ENCODE measurements at places on chromosomes 7 and 10.

DNA sequence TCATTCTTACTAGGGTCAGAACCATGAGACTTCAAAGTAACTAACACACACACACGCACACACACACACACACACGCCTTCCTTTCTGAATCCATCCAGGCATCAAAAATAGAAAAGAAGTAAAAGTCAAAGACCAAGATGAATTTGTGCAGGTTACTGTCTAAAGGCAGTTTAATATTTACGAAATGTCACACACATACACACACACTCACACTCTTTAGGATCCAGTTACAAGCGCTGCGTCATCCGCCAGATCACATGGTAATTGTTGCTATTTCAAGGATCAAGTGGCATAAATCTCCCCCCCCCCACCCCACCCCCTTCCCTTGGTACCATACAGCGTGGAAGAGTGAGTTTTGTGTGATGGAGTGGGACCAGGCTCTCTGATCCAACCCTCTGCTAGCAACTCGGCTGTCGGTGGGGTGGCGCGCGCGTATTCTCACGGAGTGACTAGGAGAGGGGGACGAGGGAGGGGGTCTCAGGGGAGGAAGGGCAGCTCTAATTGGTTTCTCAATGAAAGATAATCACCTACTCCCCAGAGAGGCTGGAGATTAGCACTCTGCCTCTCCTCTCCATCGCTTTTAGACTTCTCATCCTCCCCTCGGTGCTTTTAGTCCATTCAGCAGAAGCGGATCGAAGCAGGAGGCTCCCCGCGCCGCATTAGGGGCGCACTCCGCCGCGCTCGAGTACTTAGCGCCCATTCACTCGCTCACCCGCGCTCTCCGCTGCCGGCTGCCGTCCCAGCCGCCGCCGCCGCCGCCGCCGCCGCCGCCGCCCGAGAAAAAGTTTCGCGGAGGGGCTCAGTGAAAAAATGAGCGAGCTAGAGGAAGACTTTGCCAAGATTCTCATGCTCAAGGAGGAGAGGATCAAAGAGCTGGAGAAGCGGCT lies 83.5 kb upstream of the PRKG1 start:
- no peak for DNase-seq

GRCh38 chr10:44260286-44260928 lies 124.5 kb downstream of the CXCL12 start:
- no peak for DNase-seq

DNA sequence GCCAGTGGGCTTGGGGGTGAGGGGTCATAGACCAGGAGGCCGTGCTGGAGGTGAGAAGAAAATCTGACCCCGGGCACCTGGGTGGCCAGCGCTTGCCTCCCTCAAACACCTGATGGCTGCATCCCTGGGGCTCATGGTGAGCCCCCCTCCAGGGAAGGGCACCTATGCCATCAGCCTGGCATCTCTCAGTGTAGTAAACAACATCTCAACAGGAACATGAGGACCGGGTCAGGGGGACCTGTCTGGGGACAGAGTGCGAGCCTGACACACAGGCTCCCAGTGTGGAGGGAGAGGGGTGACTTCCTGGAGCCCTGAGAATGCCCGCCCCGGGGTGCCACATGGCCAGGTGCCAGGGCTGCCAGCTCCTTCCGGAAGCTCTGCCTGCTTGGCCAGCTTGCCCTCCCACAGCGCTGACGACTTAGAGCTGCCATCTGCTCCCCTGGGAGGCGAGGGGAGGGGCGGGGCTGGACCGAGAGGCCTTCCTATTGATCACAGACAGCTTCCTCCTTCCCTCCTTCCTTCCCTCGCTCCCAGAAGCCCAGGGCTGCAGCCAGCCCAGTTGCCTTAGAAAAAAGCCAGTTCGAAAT lies 12.3 kb downstream of the STX1A start:
- DNase-seq: no peak

DNA sequence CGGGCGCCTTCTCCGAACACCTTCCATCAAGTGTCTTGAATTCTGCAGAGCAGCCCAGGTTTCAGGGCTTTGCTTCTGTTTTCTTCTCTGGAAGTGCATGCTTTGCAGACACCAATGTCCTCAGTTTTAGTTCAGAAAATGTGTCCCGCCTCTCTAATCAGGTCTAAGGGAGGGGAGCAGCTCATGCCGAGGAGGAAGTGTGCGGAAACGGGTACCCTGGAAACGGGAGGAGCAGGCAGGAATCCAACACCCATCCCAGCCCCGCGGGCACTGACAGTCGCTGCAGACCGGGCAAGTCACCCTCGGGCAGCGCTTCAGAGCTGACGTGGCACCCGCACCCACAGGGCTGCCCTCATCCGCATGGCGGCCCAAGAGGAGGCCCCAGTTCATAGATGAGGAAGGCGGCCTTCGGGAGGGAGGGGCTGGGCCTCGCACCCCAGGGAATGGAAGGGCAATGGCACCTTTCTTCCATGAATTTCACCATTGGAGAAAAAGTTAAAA lies 338.7 kb downstream of the DNAJB6 start:
- no peak for DNase-seq

DNA sequence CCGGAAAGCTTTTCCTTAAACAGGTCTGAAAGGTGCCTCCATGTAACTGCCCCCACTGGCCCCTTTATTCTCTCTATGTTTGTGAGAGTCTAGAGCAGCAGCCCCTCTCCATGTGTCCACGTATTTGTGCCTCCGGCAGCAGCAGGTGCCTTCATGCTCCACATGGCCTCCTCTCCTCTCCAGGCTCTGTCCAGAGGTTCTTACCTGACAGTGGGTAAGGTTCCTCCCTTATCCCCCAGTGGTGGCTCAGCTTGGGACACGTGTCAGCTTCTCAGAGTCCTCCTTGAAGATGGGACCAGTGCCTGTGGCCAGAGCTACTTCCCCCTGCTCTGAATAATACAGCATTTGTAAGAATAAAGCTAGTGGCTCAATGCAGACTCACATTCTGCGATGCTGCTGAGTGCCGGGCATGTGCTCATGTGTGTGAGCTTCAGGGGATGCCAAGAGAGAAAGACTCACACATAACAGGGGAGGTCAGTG lies 7.9 kb downstream of the CALML3 start:
- no peak for DNase-seq

DNA sequence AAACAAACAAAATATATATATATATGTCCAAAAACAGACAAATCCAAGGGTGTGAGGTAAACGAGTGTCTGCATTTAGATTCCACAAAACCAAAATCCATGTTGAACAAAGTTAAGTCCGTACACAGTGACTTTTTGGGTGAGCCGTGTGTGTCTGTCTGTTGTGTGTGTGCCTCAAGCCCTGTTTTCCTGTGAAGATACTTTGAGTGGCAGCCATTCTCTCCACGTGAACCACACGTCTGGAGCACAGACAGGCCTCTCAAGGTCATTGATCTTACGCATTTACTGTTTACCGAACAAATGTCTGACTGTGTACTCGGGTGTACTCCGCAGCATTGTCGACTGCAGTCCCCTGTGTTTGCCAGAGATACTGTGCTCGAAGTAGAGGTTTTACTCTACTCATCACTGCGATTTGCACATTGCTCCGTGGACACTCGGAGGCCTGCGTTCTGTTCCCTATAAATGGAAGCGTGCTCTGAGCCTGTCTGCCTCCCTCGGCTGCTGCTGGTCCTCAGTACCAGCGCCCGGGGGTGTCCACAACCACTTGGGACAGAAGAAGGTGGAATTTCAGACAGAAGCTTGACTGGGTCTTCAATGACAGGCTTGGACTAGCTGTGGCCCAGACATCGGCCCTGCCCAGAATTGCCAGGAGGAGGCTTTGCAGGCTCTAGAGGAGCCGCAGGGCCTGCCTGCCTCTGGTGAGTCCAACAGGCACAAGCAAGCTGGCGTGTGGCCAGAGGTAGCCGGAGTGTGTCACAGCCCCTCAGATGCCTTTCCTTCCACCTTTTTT lies 22.1 kb downstream of the CYP17A1 start:
- DNase-seq: no peak

- DNase-seq: no peak
Measured at GRCh38 chr10:76641215-76641614, 996.4 kb downstream of the KCNMA1 start.

- no peak for DNase-seq
Measured at GRCh38 chr10:34206078-34206934, 608.8 kb downstream of the PARD3 start.

GRCh38 chr10:83915801-83916200 lies 223.5 kb upstream of the GHITM start:
- DNase-seq: no peak

DNA sequence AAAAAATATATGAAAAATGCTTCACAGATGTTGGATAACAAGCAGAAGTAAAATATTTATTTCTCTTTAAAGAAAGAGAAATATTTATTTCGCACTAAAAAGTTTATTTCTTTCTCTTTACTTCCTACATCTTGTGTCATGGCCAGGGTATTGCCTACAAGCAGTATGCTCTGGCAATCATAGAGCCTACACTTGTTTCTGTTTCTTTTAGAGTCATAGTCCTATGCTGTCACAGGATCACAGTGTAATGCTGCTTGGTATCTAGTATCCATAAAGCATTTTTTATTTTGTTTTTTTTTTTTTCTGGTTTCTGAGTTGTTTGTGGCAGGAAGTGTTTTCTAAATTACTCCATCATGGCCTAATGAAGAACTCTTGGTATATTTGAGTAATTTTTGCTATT lies 116.0 kb downstream of the ATRNL1 start:
- no peak for DNase-seq

- DNase-seq: no peak
Measured at GRCh38 chr7:2510909-2511768, 8.4 kb upstream of the LFNG start.

Data from smooth muscle cell of the brain vasculature (primary cell).